ENCODE measurements at places on chromosomes 13 and 19.

DNA sequence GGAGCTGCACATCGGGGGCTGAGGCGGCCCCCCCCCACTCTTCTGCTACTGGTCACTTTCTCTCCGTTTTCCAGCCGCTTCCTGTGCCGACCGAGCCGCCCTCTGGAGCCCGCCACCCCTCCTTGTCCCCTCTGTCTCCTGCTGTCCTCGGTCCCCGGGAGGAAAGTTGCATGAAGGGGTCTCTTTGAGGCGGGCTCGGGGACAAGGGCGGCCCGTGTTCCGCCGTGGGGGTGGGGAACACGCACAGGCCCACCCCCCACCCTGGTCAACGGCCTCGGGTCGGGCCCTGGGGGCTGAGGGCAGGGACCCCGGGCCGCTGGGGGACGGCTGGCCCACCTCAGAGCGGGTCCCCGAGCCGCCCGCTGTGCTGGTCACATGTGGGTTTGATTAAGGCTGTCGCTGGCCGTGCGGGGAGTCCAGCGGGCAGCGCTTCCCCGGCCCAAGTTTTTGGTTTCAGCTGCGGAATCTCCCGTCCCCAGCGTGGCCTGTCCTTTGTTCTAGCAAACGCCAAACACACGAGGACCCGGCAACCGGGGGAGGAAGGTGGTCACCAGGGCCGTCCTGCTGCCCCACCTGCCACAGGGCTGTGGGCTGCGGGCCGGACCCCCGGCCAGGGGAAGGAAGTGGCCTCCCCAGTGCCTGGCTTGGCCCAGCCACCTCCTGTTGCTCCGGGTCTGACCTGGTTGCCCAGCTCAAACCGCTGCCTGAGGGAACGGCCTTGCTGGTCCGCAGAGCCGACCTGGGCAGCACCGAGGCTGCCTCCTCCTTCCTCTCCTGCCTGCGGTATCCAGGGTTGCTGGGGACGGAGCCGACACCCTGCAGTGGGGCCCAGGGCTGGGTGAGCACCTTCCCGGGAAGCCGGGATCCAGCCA lies 1.9 kb downstream of the EFNA2 start:
- DNase-seq, result no peak

DNA sequence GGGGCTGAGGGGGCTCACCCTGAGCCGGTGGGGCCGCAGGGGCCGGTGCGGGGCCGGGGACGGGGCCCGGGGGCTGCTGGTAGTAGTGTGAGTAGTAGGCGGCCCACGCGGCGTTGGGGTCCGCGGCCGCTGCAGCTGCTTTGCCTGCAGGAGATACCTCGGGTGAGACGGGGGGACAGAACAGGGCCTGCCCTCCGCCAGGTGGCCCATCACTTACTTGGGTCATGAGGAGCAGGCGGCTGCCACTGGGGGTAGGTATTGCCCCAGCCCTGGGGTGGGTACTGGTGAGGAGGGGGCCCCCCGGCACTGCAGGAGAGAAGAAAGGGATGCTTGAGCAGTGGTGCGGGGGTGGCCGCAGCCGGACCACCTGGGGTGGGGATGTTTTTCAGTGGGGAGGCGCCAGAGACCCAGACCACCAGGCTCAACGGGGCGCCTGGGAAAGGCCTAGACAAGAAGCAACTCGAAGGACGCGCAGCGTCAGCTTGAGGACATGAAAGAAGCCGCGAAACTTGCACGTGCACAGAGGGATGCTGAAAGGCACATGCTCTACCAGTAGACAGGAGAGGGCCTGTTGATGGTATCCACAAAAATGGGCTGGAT lies 8.9 kb downstream of the KHSRP start:
- no peak for DNase-seq

DNA sequence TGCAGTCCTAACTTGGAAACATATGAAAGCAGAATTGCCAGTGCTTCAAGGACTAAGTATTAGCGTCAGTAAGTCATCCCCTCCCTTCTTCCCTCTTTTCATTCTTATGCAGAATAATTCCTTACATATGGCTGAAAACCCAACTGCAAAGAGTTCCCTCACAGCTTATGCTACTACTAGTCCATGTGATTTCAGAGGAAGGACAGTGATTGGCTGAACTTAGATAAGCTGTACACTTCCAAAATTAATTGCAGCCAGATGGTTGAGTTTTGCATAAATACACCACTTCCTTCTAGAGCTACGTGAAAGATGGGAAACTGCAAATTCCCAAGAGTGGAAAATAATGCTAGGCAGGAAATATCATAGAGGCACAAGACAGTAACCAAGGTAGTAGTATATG lies 730.4 kb downstream of the OLFM4 start:
- DNase-seq, result no peak

GRCh38 chr19:48915757-48916156 lies 15.6 kb downstream of the NUCB1 start:
- DNase-seq, result no peak
